ENCODE measurements at places on chromosomes 11 and 22. TPM values are rescaled to one million over a fixed set of nuclear protein-coding genes. Genes with fewer than 3 reads are reported as not detected.
A peak's percentile ranks its signal among the peaks of the same experiment; 100 is the strongest.

Gene CCDC89
- total RNA-seq = 0.37 TPM

Gene RRAS2
- total RNA-seq = 0.87 TPM

Gene LINC01488
- total RNA-seq = not detected

Gene CYTH4
- total RNA-seq = 12.6 TPM

Gene CAPRIN1
- total RNA-seq = 234 TPM

Gene GNAZ
- 33.8 TPM for total RNA-seq

Gene CHCHD10
- 220 TPM for total RNA-seq

Gene DNHD1
- 40.3 TPM for total RNA-seq

Gene CST6
- not detected for total RNA-seq

GRCh38 chr11:65822776-65823528 lies 10.8 kb upstream of the SNX32 start:
- H3K4me3 ChIP-seq = no peak overlapping the region
- H3K4me1 ChIP-seq = no peaks in the 10 kb centered on the region
- DNase-seq = no peak
- H3K27me3 ChIP-seq = no peaks in the 10 kb centered on the region

- no peak overlapping the region for H3K4me3 ChIP-seq
- DNase-seq = no peak
- no peaks in the 10 kb centered on the region for H3K4me1 ChIP-seq
Measured at GRCh38 chr11:10162222-10162621, 131.8 kb downstream of the SBF2 start.

GRCh38 chr22:46911346-46911745 lies 148.9 kb downstream of the TBC1D22A start:
- no peak overlapping the region for H3K4me3 ChIP-seq
- H3K4me1 ChIP-seq = no peaks in the 10 kb centered on the region
- no peak overlapping the region for H3K27ac ChIP-seq
- no peak for DNase-seq
- H3K27me3 ChIP-seq = no peaks in the 10 kb centered on the region

DNA sequence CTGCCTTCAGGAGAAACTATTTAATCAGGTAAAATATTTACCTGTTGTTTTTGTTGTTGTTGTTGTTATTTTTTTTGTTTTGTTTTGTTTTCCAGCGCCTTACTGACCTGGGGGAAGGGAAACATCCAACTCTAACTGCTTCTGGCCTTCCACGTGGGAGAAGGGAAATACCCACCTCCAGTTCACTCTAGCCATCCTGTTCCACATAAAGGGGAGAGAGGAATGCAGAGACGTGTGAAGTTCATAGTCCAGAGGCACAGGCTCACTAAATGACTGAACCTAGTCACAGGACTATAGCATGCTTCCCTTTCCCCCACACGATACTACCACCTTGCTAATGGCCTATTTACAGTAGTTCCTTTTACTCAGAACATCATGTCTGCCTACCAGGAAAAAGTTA lies 72.4 kb upstream of the VSTM5 start:
- no peak for DNase-seq
- H3K27ac ChIP-seq = no peak overlapping the region
- no peaks in the 10 kb centered on the region for H3K27me3 ChIP-seq
- H3K4me1 ChIP-seq = peaks cover 6% of the 10 kb centered on the region
- no peaks in the 10 kb centered on the region for H3K36me3 ChIP-seq
- no peak overlapping the region for H3K4me3 ChIP-seq

DNA sequence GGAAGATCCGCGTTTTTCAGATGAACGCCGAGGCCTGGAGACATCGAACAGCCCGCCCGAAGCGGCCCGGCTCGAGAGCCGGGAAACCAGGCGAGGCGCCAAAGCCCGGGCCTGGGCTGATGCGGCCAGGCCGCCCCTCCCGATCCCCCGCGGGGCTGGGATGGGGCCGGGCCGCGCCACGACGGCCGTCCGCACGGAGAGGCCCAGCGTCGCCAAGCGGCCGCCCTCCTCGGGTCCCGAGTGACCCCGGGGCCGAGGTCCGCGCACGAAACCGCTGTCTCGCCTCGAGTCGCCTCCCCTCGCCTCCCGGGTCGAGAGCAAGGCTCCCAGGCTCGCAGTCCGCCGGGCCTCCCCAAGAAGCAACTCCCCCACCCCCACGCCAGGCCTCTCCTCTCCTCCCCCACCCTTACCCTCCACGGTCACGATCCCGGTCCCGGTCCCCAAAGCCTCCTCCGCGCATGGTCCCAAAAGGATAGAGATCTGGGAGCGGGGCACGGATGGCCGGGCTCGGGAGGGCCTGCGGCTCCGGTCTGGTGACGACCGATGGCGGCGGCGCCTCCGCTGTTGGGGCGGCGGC lies 482 bp downstream of the DDX17 start:
- peaks cover 38% of the 10 kb centered on the region for H3K4me1 ChIP-seq
- H3K36me3 ChIP-seq = peaks cover 41% of the 10 kb centered on the region
- peak; percentile 72 for DNase-seq
- no peaks in the 10 kb centered on the region for H3K27me3 ChIP-seq
- H3K27ac ChIP-seq = peak overlapping the region; percentile 91
- peak overlapping the region; percentile 79 for H3K4me3 ChIP-seq

DNA sequence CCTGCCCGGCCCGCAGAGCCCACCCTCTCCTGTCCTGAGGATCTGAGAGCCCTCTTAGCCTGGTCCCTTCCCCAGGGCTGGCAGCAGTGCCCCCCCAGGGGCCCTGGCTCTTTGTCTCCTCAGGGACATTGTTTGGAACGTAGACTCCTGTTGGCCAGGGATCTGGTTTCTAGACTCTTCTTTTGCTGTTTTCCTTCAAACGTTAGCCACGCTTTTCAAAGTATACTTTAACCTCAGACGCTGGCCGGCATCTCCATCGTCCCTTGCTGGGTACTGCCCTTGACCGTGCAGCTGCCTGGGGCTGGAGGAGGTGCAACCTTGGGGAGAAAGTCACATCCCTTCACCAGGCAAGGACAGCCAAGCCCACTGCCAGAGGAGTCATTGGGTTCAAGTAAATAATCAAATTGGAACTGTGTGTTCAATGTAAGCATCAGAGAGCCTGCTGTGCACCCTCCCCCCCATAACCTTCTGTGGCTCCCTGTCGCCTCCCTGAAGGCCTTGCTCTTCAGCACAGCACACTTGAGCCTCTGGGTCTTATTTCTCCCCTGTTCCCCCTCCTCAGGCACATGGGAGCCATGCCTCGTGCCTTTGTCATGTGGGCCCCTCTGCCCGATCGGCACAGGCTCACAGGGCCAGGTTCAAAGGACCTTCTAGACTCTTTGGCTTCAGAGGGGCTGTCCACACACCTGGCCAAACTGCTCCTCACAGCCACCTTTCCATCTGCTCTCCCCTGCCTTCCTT lies 21.8 kb upstream of the WNT7B start:
- H3K36me3 ChIP-seq = no peaks in the 10 kb centered on the region
- DNase-seq = no peak
- H3K4me3 ChIP-seq = no peak overlapping the region
- no peaks in the 10 kb centered on the region for H3K27me3 ChIP-seq
- H3K4me1 ChIP-seq = peaks cover 9% of the 10 kb centered on the region

DNA sequence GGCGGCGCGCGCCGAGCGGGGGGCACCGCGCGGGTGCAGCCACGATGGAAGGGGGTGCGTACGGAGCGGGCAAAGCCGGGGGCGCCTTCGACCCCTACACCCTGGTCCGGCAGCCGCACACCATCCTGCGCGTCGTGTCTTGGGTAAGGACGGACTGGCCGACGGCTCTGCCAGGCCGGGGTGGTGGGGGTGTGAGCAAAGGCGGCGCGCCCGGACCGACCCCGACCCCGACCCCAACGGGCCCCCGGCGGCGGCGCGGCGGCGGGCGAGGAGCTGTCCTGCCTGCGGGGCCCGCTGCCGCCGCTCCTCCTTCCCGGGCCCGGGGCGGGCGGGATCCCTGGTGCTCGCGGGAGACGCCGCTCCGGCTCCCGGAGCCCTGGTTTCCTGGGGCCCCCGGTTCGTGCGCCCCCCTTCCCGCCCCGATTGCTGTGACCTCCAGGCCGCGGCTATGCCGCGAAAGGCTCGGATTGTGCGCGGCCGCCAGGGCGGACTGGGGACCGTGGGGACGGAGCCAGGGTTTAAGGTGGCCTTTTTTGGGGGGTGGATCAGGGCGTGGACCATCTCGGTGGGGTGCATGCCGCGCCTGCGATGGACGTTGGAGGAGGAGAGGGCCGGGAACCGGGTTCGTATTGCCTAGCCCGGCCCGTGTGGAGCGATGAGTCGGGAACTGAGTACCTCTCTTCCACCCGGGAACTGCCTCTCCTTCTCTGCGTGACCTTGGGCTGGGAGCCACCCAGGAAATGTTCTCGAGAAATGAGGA lies at the start of gene SYNGR1:
SYNGR1 (plus strand) TSS at position 25 of the 760 bp plus-strand sequence; CDS start at position 45, 20 bp downstream.
- H3K36me3 ChIP-seq = no peaks in the 10 kb centered on the region
- peak within 1 kb of the TSS; percentile 85 for H3K4me3 ChIP-seq
- H3K27ac ChIP-seq = peak within 1 kb of the TSS; percentile 94
- H3K27me3 ChIP-seq = no peaks in the 10 kb centered on the region

GRCh38 chr11:36238036-36238631 lies 51.1 kb downstream of the COMMD9 start:
- H3K4me1 ChIP-seq = peaks cover 8% of the 10 kb centered on the region
- DNase-seq = no peak
- no peak overlapping the region for H3K4me3 ChIP-seq

GRCh38 chr11:92845805-92846204 lies 123.6 kb upstream of the MTNR1B start:
- DNase-seq = no peak
- H3K27ac ChIP-seq = no peak overlapping the region
- no peaks in the 10 kb centered on the region for H3K27me3 ChIP-seq

GRCh38 chr11:10398525-10398924 lies 56.5 kb upstream of the AMPD3 start:
- no peaks in the 10 kb centered on the region for H3K4me1 ChIP-seq
- DNase-seq = no peak
- no peaks in the 10 kb centered on the region for H3K27me3 ChIP-seq
- H3K4me3 ChIP-seq = no peak overlapping the region
- no peak overlapping the region for H3K27ac ChIP-seq

GRCh38 chr11:7186190-7186589 lies 65.5 kb upstream of the SYT9 start:
- H3K27me3 ChIP-seq = no peaks in the 10 kb centered on the region
- no peaks in the 10 kb centered on the region for H3K4me1 ChIP-seq
- no peak overlapping the region for H3K27ac ChIP-seq
- no peaks in the 10 kb centered on the region for H3K36me3 ChIP-seq
- no peak for DNase-seq
- H3K4me3 ChIP-seq = no peak overlapping the region

GRCh38 chr22:40196628-40197360 lies 19.1 kb downstream of the TNRC6B start:
- H3K36me3 ChIP-seq = no peaks in the 10 kb centered on the region
- H3K4me3 ChIP-seq = no peak overlapping the region
- H3K27me3 ChIP-seq = no peaks in the 10 kb centered on the region
- H3K4me1 ChIP-seq = peaks cover 45% of the 10 kb centered on the region
- H3K27ac ChIP-seq = peak overlapping the region; percentile 27

DNA sequence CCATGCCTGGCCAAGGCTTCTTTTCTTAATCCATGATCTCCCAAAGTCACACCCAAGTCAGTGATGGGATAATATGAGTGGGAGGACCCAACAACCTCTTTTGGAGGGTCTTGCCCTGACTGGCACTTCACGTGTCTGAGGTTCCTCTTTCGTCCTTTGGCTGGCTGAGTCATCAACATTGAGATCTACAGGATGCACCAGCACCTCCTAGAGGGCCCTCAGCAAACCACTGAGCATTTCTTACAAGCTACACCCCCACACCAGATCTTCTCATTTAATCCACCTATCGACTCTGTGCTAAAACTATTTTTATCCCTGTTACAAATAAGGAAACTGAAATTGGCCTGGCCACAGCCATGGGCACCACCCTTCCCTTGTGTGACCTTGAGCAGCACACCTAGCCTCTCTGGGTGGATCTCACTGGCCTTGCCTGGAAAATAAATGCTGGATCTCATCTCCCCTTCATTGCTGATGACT lies 63.4 kb downstream of the FLI1 start:
- H3K27me3 ChIP-seq = no peaks in the 10 kb centered on the region
- H3K4me1 ChIP-seq = peaks cover 18% of the 10 kb centered on the region
- DNase-seq = peak; percentile 86
- H3K36me3 ChIP-seq = no peaks in the 10 kb centered on the region
- no peak overlapping the region for H3K4me3 ChIP-seq

- no peak for DNase-seq
- no peaks in the 10 kb centered on the region for H3K36me3 ChIP-seq
- no peaks in the 10 kb centered on the region for H3K27me3 ChIP-seq
- no peaks in the 10 kb centered on the region for H3K4me1 ChIP-seq
- no peak overlapping the region for H3K27ac ChIP-seq
Measured at GRCh38 chr22:49263101-49263500, 564.6 kb downstream of the BRD1 start.

All from Karpas-422 (cell line).